NT2/D1 (cell line): ENCODE measurements at places on chromosomes 6 and 20.

- no peak for DNase-seq
Measured at GRCh38 chr20:32201977-32202363, 5.6 kb downstream of the PLAGL2 start.

- no peak for DNase-seq
Measured at GRCh38 chr6:10854922-10855632, 16.7 kb upstream of the MAK start.

DNA sequence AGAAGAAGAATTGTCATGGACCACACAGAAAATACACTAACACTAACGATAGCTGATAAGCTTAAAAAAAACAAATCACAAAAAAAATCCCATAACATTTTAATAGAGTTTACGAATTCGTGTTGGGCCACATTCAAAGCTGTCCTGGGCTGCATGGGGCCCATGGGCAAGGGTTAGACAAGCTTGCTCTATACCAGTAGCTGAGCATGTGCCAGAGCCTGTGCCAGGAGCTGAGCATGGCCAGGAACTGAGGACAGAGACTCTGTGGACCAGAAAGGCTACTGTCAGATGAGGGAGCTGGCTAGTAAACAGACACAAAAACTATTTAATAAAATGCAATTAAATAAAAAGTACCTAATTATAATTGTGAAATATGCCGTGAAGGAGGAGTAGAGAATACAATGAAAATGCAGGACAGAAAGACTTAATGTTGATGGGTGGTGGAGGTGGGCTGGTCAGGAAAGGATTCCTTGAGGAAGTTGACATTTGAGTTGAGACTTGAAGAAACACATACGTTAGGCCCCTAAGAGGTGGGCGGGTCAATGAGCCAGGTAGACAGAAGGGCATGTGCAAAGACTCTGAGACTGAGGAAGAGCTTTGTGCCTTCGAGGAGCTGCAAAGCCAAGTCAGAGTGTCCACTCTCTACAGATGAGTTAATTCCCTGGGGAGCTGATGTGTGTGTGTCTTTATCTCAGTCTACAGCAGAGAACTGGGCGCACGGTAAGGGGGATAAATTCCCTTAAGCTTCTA lies 66.1 kb downstream of the JPH2 start:
- DNase-seq: no peak

DNA sequence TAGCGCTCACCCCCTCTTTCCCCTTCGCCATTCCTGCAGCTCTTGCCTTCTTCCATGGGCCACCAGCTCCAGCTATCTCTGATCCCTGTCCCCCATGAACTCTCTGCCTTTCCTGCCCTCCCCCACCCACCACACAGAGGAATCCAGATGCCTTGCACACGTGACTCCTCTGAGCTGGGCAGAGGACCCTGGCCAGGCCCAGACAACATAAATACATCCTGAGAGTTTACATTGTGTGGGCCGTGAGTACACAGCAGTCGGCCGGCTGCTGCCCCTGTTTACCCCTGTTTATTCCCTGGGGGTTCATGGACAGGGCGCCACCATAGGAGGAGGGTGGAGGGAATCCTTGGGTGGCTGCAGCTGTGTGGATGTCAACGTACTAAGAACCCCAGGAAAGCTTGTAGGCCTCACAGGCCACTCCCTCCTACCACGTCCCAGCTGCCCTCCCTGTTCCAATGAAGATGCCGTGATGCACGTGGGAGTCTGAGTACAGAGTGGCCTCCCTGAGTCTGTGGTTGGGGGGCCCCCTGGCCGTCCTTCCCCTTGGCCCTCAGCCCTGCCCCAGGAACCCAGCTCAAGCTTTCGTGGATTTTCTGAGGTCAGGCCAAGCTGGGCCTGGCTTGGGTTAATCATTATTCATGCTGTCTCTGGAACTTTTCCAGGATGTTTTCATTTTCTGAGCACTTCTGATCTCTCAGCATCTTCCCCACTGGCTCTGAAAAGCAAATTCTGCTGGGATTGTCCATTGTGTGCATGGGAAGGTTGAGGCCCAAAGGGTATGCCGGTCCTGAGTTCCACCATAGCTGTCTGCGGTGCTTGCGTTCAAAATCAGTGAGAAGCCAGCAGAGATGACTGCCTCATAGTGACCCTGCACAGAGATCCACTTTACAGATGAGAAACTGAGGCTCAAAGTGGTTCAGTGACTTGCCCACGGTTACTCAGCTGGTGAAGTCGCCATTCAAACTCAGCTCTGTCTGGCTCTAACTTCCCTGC lies 136.3 kb downstream of the MRPL14 start:
- no peak for DNase-seq

DNA sequence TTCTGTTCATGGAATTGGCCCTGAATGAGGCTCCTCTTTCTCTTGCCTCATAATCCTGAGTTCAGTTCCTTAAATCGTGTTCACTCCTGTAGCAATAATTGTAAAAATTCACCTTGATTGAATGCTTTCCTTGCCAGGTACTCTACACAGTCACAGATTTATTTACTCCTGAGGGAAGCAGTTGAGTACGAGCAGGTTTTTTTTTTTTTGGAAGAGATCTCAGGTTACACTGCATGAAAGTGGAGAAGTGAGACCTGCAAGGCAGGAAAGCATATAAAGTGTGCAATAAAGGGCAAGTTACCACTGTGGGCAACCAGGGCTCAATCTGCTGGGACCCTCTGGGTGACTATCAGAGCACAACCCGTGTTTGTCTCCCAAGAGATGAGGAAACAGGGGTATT lies 93.0 kb upstream of the DOK5 start:
- no peak for DNase-seq

- DNase-seq: no peak
Measured at GRCh38 chr6:150641398-150642139, 41.9 kb downstream of the PLEKHG1 start.

GRCh38 chr6:100099189-100100074 lies 105.4 kb upstream of the MCHR2 start:
- no peak for DNase-seq

- DNase-seq: no peak
Measured at GRCh38 chr6:157706883-157707282, 116.2 kb upstream of the SNX9 start.

DNA sequence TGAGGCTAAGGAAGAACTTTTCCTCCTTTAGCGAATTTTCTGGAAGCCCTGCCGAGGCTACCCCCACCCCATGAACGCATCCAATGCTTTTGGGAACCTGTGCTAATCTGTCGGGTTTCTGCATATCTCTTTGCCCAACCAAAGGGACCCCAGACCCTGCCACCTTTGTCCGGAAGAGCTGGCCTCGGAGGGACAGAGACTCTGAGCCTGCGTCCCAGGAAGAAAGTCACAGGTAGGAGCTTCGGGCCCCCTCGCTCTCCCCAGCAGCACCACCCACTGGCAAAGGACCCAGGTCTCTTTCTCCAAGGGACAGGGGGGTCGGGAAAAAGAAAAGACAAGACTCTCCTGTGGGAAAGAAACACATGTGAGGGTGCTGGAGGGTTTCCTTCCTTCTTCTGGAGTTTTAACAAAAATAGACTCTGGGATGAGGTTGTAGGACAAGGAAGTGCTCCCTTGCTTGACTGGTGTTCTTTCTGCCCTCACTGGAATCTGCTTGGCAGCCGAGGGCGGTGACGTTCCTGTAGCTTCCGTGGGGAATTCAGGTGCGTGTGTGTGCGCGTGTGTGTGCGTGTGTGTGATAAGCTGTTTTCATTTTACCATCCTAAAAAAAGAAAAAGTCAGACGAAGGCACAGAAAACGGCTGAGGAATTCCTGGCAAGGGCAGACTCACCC lies 16.3 kb upstream of the FOXC1 start:
- no peak for DNase-seq

GRCh38 chr20:21191839-21192238 lies 66.0 kb downstream of the KIZ start:
- no peak for DNase-seq

- no peak for DNase-seq
Measured at GRCh38 chr6:3697609-3698008, 53.9 kb downstream of the PXDC1 start.

GRCh38 chr6:156809034-156809433 lies 31.9 kb downstream of the ARID1B start:
- no peak for DNase-seq

- DNase-seq: no peak
Measured at GRCh38 chr6:36853325-36853724, 14.1 kb upstream of the CPNE5 start.

DNA sequence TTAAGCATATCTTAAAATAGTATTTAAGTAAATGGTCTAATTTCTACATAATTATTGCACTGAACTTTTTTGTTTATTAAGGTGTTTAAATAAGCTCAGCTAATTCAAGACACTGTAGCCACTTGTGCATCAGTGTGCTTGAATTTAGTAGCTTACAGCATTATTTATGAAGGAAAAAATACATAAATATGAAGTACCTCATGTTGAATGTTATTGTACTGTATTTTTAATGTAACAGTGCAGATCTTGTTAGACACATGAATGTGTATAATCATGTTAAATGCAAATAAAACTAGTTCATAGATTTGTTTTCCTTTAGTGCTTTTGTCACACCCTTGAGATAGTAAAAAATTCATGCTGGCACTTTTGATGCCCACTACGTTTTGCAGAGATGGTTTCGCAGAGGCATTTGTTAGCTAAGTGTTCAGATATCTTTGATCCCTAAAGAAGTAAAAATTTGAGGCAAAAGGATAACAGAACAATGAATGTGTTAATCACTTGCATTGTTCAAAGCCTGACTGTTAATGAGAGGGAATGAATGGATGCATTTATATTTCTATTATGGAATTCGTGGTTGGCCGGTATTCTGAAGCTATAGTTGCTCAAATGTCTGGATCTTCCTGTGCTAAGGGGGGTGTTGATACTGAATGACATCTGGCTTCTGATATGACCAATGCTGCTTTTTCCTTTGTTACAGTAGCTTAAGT lies 8.8 kb downstream of the BTBD3 start:
- DNase-seq: no peak

- DNase-seq: no peak
Measured at GRCh38 chr20:32406701-32407100, 48.6 kb downstream of the ASXL1 start.

DNA sequence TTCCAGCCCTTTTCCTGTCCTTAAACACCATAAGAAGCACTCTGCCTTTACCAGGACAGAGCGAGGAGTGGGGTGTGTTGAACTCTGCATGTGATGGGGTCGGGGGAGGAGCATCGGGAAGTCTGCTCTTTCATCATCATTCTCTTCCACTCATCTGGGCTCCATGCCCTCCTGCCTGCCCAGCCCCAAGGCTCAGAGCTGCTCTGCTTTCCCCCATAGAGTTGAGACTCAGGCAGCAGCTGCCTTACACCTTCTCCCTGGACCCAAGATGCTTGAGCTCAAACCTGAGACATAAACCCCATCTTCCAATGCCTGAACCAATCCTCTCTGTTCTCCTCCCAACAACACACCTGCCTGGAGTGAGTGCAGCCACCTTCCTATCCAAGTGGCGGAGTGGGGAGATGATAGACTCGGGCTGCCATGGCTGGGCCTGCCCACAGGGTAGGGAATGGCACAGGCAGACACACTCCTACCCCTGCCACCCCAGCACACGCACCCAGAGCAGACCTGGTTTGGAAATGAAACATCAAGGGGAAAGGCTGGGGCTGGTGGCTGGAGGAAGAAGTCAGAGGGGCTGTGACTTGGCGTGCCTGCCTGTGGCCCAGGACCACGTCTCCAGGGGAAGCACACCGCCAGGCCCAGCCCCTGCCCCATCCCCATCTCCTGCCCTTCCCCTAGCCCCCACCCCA lies 28.4 kb downstream of the TFEB start:
- no peak for DNase-seq

GRCh38 chr20:16926626-16927430 lies 178.7 kb downstream of the OTOR start:
- DNase-seq: no peak

- no peak for DNase-seq
Measured at GRCh38 chr6:15274692-15275387, 29.0 kb downstream of the JARID2 start.

GRCh38 chr6:43972913-43973300 lies 154.3 kb downstream of the MRPL14 start:
- no peak for DNase-seq

DNA sequence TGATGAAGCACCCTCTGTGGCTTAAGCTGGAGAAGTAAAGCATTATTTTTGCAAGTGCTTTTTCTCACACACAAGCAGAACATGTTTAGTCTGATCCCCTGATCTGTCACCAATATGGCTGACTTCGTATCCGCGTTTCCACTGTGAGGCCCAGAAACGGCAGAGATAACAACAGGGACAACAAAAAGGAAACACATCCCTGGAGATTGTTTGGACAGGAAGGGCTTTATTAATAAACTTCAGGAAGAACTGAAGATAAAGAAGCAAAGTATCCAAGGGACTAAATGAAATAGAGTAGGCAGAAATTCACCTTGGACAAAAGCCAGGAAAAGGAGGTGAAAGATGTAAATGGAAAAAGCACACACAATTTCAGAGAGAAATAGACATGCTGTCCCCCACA lies 49.2 kb downstream of the RARS2 start:
- no peak for DNase-seq

DNA sequence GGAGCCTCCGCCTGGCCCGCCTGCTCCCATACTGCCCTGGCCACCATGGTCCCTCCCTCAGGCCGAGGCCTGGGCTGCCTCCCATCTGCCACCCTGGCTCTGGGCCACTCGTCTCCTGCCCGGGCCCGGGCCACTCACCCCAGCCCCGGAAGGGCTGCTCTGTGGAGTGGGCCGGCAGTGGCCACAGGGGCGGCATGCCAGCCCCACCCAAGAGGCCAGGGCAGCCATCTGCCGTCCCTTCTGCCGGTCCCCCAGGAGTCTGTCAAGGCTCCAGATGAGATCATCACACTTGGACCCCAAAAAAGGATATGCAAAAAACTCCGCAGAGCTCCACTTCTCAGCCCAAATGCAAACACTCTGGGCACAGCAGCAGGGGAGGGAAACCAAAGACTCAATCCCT lies 23.8 kb upstream of the TLDC2 start:
- no peak for DNase-seq

DNA sequence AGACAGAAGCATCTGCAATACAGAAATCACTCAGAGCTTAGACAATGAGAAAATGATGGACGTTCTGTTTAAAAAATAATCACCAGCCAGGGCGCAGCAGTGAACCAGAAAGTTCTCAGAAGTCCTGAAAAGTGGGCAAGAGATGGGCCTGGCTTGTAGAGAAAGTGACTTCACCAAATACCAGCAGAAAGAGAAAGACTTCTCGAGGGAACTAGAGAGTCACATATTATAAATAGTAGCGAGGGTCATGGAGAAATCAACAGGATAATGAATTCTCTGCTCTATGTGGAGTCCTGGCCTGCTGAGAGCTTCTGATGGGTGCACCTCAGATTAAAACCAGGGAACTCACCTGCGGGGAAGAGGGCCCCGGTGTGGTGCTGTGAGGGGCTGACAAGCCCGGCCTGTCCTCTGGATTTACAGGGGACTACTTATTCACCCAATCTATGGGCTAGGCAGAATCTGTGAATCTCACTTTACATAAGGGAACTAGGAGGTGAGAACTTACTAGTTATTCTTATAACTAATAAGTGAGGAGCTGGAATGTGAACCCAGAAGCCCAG lies 5.6 kb upstream of the RAMACL start:
- no peak for DNase-seq

GRCh38 chr20:63863021-63863797 lies 1.9 kb upstream of the TPD52L2 start:
- DNase-seq: no peak
